ENCODE measurements at places on chromosomes 11 and 22.
A peak's percentile ranks its signal among the peaks of the same experiment; 100 is the strongest.

DNA sequence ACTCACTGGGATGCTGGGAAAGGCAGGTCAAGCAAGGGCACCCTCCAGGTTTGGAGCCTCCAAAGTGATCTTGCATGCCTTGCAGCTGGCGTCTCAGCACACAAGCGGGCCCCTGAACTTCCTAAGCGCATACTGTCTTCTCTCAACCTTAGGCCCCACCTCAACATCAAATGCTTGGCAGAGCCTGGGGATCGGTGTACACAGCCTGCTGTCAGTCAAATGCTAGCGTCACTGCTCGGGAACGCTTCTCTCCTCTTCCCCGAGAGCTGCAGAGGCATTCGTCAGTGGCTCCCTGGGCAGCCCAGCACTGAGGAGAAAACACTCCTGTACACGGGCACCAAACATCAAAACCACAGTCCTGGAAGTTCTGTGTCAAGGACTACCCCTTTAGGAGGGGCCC, 124.9 kb downstream of the C11orf58 start:
- DNase-seq, result no peak

DNA sequence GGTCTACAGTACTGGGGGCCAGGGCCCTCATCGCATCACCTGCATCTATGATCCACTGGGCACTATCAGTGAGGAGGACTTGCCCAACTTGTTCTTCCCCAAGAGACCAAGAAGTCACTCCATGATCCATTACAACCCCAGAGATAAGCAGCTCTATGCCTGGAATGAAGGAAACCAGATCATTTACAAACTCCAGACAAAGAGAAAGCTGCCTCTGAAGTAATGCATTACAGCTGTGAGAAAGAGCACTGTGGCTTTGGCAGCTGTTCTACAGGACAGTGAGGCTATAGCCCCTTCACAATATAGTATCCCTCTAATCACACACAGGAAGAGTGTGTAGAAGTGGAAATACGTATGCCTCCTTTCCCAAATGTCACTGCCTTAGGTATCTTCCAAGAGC, 3.8 kb upstream of the PPFIBP2 start:
- no peak for DNase-seq

- DNase-seq, result no peak
These were observed 29.1 kb upstream of the NARS2 start for GRCh38 chr11:78603792-78604191.

GRCh38 chr11:29482510-29482909, 534.3 kb downstream of the KCNA4 start:
- DNase-seq, result no peak

- no peak for DNase-seq
These were observed 5.2 kb downstream of the UPB1 start for GRCh38 chr22:24500277-24500820.

- DNase-seq, result no peak
These were observed 24.7 kb downstream of the EXT2 start for GRCh38 chr11:44120169-44120568.

DNA sequence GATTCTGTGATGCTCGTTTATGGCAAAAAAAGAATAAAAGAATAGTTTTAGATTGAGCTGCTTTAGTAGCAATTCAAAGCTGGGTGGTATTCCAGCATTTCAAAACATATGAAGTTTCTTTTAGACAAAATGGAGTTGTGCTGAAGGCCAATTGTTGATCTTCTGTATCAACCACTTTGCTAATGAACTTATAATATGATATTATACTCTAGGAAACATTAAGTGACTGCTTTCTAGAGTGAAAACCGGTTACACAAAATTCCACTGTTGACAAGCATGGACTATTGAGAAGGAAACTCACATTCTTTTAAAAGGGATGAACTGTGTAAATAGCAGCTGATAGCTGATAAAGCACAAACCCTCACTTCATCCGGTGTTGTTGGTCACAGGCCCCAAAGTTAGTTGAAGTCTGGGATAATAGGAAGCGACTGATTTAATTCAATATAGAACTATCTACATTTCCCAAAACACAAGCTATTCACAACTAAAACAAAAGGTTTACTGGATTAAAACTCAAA, 255.1 kb downstream of the CADM1 start:
- no peak for DNase-seq

DNA sequence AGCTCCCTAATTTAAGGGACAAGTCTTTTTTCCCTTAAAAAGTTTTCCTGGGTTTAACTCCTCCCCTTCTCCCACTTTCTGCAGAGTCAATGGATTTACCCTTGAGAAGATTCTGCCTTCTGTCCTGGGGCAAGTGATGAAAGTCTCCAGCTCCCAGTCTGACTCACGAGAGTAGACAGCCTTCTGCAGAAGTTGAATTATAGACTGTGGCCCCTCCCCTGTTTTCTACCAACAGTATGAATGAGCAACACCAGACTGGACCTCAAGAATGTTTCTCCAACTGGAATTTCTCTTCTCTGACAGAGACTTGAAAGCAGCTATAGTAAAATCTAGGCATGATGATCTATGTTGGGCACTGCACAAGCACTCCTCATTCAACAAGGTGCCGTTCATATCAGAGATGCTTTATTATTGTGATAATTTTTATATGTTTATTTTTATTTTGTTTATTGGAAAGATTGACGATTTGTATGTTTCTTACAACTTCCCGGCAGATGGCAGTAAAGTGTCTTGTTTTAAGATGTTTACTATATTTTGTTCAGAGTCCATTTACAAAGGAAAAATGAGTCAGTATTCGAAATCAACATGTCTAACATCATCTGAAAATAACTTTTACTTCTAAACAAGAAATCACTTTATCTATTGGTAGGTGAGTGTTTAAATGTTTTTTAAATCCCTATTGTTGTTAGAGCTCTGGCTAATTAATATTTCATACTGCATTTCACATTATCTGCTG, 56.6 kb downstream of the LMO2 start:
- DNase-seq, result peak; percentile 44

- DNase-seq, result no peak
These were observed 108.7 kb upstream of the E2F8 start for GRCh38 chr11:19349340-19350025.

GRCh38 chr22:49301398-49302149, 526.1 kb downstream of the BRD1 start:
- DNase-seq, result no peak

DNA sequence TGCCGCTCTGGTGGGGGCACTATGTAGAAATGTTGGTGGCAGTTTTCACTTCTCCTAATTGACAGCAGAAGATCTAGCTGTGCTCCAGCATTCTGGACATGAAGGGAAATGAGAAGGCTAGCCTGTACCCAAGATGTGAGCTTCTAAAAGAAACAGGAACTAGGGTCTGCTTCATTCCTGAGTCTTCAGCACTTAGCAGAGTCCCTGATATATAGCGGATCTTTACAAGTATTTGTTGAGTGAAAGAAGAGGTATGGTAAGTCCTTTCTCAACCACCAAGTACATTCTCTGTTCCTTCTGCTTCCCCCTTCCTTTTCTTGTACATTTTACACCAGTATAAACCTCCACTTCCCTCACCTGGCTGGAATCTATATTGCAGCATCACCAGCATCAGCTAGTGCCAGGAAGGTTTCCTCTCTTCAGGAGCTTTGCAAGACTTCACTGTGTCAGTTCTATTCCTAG, 408.3 kb upstream of the CADM1 start:
- no peak for DNase-seq

GRCh38 chr11:119361056-119361787, 14.7 kb upstream of the MFRP start:
- no peak for DNase-seq
